ENCODE measurements at places on chromosomes 6 and 20.

DNA sequence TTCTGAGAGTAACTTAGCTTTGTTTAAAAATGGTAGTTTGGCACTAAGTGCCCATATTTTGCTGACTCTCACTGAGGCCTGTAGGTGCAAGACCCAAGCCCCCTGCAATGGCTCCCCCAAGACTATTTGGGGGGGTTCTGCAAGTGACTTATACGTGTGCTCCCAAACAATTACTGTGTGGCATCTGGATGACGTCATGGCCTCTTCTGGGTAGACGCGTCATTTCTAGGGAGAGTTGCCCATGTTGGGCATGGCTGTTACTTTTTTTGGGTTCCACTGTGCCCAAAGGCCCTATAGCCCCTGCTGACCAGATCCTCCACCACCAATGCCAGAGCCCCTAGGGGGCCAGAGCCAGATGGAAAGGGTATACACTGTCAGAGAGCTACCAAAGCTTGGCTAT, 110.3 kb upstream of the MYLIP start:
- DNase-seq, result no peak

DNA sequence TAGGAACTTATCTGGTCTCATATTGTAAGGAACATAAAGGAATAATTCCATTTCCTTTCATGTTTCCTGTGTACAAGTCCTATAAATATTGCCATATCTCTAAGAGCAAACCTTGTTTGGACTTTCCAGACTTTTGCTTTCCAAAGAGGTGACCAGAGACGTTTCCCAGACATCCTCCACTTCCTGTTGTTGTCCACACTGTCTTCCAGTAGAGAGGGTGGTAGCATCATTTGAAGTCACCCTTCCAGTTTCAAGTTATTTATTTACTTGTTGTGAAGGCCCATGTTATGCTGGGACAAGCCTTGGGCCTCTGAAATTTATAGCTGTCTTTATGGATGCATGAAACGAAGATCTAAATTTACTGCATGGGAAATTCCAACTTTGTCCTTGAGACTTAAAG, 10.6 kb upstream of the TGM3 start:
- no peak for DNase-seq

DNA sequence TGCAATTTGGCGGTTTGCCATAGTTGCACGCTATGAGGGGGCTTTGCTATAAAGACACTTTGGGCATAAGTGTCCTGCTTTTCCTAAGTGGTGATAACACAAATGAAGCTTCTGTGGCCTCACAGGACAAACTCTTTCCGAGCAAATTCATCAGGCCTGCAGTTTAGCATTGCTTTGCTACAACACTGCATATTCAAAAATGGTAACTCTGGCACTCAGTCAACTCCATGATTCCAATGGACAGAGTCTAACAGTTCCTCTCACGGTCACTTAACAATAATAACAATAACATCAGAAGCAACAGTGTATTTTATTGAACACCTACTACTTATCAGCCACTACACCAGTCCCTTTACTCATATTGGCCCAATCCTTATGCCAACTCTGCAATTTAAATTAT, 222.5 kb downstream of the FRK start:
- DNase-seq, result no peak

DNA sequence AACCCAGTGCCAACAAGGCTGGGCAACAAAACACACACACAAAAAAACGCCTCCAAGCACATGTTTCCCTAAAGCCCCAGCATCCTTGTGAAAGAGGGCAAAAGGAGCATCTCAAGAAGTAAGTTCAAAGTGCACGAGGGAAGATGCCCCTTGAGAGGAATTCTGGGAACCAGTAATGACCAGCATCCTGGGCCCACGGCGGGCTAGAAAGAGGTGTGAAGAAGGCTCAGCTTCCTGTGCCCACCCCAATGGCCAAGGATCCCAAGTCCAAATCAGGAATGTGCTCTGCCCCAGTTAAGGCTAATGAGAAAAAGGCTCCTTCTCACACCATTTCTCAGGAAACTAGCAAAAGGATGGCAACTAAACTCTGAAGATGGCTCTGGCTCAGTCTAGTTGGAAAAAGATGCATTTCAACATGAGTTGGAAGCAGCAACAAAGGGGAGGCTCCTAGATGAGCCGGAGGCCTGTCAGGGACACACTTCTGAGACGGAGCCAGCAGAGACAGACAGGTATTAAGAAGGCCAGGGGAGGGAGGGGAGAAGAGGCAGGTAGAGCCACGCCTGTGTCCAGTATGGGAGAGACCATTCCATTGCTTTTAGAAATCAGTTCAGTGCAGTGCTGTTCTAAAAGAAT, 3.2 kb downstream of the RIMS4 start:
- no peak for DNase-seq

DNA sequence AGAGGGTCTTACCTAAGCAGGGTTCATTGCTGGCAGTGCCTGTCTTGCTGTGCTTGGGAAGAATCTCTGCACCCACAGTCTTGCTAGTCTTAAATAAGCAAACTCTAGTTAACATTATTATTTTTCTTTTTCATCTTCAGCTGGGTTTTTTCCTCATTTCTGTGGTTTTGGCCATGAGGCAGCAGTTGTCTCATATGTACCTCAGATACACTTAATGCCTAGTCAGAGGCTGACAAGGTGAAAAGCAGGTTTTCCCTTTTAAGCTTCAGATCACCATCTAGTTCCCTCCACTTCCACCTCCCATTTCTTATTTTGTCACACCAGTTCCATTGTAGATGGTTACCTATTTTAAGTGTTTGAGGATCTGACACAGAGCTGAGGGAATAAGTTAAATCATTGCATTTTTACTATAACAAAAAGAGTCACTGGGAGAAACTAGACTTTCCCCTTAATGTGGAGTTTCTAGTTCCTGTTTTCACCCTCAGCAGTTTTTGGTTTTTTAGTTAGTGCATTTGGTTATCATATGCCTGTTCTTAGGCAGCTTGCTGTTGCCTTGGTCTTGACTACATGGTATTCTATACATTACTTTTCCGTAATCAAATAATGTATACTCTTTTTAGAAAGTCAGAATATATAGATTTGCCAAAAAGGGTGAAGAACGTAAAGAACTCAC, 46.0 kb downstream of the AFDN start:
- no peak for DNase-seq

DNA sequence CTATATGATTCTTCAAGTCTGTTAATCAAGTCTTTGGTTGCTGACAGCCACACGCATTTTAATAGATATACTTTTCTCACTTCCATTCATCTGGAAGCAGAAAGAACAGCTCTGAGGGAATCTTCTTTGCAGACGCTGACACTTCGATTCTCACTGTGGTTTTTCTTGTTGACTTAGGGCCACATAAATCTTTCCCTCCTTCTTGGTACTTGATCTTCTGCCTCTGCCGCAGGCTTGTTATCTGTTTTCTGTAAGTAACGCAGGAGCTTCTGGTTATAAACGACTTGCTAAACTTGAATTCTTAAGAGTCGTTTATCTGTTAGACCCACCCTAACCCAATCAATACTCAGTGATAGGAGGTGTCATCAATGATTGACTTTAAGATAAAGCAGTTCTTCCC, 268.8 kb upstream of the SULF2 start:
- DNase-seq, result no peak

DNA sequence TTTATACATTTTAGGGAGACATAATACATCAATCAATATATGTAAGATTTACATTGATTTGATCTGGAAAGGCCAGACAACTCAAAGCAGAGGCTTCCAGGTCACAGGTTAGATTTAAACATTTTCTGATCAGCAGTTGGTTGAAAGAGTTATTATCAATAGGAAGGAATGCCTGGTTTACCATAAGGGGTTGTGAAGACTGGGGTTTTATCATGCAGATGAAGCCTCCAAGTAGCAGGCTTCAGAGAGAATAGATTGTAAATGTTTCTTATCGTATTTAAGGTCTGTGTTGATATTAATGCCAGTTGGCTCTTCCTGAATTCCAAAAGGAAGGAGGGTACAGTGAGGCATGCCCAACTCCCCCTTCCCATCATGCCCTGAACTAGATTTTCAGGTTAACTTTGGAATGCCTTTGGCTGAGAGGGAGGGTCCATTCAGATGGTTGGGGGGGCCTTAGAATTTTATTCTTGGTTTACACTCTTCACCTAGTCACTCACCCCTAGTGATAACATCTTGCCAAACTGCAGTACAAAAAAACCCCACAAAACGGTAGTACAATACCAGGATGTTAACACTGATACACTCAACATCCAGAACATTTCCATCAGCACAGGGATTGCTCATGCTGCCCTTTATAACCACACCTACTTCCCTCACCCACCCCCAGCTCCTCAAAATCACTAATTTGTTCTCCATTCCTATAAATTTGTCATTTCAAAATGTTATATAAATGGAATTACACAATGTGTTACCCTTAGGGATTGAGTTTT, 259.6 kb upstream of the PLN start:
- DNase-seq, result no peak

DNA sequence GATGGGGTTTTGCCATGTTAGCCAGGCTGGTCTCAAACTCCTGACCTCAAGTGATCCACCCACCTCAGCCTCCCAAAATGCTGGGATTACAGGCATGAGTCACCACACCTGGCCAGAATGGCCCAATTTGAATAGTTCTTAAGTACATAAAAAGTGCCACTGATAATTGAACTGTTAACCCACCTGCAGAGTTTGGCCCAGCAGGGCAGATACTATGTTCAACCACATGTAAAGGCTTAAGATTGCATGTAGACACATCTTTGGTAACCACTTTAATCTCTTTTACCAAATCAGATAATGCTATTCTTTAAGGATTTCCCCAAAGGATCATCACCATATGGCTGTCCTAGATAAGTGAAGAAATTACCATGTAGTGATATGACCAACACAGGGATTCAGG, 21.3 kb upstream of the SGK1 start:
- DNase-seq, result no peak

DNA sequence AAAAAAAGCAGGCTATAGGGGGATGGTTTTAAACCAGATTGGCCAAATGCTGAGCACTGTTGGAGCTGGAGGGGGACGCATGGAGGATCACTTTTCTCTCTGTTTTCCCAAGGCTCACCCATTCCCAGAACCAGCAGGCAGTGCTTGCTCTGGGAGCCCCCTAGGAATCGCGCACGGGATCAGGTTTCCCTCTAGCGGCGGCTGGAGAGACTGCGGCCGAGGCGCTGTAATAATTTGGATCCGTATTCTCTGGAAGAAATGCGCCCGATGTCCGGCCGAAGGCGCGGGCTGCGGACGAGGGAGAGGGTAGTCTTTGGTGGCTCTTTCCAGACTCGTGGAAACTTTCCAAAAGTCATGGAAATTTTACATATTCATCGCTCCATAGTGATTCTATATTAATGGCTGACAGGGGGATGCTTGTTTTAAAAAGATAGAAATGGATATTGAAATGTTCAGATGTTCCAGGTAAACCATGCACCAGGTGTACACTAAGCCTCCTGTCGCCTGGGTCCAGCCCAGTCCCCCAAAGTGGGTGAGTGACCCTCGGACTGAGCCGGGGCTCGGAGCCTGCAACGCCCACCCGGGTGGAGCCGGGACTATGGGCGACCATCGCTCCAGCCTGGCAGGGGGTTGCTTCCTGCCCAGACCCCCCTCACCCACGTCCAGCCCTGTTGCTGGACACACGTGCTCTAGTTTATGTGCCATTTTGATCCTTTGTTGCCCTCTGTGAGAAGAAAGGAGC, 78.7 kb upstream of the PHACTR3 start:
- no peak for DNase-seq

DNA sequence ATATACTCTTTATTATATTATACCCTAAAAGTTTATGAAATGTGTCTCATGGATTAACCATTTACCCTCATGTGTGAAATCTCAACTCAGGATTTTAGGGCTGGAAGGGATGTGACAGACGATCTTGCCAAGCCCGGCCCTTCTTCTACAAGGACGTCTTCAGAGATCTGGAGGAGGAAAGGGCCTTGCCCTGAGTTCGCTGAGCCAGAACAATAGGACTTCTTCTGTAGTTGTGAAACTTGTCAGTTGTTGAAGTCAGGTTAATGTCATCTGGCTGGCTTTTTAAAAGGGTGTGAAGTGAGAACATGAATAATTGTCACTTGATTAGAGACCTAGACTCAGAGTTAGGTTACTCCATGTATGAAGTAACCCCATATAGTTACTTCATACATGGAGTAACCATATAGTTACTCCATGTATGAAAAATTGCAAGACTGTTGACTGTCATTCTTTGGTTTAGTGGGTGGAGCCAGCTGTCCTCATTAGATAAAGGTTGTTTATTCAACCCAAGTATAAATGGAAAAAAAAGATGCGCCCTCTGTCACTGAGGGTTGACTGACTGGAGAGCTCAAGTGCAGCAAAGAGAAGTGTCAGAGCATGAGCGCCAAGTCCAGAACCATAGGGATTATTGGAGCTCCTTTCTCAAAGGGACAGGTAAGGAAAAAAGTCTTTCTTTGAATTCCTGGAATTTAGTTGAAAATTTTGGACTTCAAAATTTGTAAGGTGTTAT, at the start of gene ARG1:
ARG1 (plus strand) TSS at position 541 of the 730 bp plus-strand sequence; CDS start at position 598, 57 bp downstream.
- no peak for DNase-seq

GRCh38 chr6:158287047-158287446, 25.2 kb upstream of the TULP4 start:
- no peak for DNase-seq

GRCh38 chr6:145138469-145139139, 596.7 kb downstream of the EPM2A start:
- no peak for DNase-seq

GRCh38 chr6:113920663-113921267, 50.2 kb downstream of the HDAC2 start:
- DNase-seq, result no peak

DNA sequence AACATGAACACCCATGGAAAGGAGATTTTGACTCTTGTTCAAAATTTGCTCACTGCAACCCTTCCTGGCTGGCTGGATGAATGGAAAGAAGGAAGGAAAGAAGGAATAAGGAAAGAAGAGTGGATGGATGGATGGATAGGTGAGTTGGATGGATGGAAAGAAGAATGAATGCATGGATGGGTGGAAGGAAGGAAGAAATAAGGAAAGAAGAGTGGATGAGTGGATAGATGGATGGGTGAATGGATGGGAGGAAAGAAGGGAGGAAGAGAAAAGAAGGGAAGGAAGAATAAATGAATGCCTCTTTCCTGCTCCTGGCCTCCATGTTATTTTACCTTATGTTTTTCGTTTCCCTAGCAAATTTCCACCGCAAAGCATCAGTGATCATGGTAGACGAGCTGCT, 74.2 kb upstream of the RIN2 start:
- DNase-seq, result no peak

DNA sequence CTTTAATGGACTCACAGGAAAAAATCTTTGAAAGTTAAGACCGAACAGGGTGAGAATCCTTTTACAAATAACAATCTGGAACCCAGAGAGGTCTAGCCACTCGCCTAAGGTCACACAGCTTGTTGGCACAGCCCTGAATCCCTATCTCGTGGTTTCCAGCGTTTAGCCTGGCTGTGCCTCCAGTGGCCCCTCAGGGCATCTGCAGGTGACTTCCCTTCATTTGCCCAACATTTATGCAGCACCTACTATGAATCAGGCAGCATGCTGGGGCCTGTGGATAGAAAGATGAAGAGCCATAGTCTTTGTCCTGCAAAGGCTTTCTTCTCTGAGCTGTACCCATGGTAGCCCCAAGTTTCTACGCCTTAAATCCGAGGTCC, 2.6 kb upstream of the NR2E1 start:
- DNase-seq, result no peak

Measured in CD4-positive, alpha-beta T cell treated with Interferon gamma for 1 hour (primary cell).